ENCODE measurements at places on chromosomes 4 and X.
A peak's percentile ranks its signal among the peaks of the same experiment; 100 is the strongest.

DNA sequence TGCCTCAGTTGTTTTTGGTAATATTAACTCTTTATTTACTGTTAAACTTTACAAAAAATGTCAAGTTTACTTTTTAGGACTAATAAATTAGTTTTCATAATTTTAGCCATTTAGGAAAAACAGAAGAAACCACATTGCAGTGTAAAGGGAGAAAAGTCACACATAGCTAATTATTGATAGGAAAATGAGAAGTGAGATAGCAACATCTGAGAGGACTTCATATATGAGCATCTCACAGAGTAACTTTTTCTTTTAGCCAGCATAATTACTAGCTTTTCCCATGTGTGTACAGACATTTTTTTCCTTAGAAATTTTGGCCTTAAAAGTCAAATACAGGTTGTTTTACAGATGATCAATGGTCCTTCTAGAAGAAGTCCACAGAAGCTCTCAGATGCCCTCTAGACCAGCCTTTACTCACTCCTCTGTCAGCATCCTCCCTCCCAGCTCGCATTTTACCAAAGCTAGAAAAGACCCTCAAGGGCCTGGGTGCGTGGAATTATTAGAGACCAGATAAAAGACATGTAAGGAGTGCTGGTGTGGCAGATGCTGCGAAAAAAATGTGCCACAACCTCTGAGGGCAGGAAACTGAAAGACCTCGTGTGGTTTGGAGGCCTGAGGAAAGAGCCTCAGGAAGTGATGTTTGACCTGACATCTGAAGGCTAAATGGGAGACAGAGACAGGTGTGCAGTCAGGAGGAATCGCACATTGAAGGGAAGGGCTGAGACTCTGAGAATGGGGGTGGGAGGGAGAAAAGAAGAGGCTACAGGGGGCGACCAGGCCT is 156.9 kb downstream of the CBR4 start:
- no peaks in the 10 kb centered on the region for H3K27me3 ChIP-seq
- no peak for DNase-seq
- H3K36me3 ChIP-seq, result peaks cover 2% of the 10 kb centered on the region
- H3K4me1 ChIP-seq, result peaks cover 21% of the 10 kb centered on the region

- no peaks in the 10 kb centered on the region for H3K27me3 ChIP-seq
- H3K36me3 ChIP-seq, result no peaks in the 10 kb centered on the region
- H3K27ac ChIP-seq, result no peak overlapping the region
- no peaks in the 10 kb centered on the region for H3K4me1 ChIP-seq
- H3K4me3 ChIP-seq, result no peak overlapping the region
Measured at GRCh38 chr4:127993151-127993550, 27.9 kb downstream of the ABHD18 start.

DNA sequence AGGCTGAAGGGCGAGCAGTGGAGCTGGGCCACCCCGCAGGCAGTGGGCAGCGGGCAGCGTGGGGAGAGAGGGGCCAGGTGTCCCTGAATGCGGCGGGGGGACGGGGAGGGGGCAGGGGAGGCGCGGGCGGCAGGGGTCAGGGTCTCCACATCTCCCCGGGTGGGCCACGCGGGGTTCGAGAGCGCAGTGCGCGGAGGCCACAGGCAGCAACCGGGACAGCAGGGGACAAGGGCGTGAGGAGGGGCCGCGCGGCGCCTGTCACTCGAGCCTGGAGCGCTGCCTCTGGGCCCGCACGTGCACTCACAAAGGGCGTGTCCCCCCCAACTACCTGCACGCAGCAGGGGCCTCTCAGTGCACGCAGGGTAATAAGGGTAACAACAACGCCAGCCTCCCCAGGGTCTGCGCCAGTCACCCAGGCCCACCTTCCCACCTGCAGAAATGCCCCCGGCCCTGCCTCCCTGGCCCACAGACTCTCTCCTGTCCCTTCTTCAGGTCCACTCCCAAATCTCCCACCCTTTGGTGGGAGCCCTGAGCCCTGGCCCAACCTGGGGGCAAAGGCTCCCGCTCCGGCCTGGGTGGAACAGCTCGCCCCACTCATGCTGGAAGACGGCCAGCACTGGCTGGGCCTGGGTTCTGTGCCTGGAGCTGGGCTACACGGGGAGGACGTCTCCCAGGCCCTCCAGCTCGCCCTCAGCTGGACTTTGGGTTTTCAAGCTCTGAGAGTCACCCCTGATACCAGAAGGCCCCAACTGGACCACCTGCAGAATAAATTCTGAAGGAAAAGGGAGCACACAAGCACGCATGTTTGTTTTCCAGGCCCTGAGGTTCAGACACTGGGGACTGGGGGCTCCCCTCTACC is 53.2 kb downstream of the ZFYVE28 start:
- no peaks in the 10 kb centered on the region for H3K4me1 ChIP-seq
- peak overlapping the region; percentile 59 for H3K4me3 ChIP-seq
- no peak overlapping the region for H3K27ac ChIP-seq
- no peaks in the 10 kb centered on the region for H3K36me3 ChIP-seq

- DNase-seq, result no peak
- H3K4me1 ChIP-seq, result peaks cover 14% of the 10 kb centered on the region
- no peak overlapping the region for H3K27ac ChIP-seq
- no peaks in the 10 kb centered on the region for H3K36me3 ChIP-seq
Measured at GRCh38 chr4:143403553-143403820, 66.8 kb downstream of the GAB1 start.

- no peaks in the 10 kb centered on the region for H3K27me3 ChIP-seq
- DNase-seq, result no peak
- H3K27ac ChIP-seq, result no peak overlapping the region
- H3K4me3 ChIP-seq, result no peak overlapping the region
- H3K4me1 ChIP-seq, result no peaks in the 10 kb centered on the region
Measured at GRCh38 chr4:26478330-26478729, 12.0 kb downstream of the CCKAR start.

DNA sequence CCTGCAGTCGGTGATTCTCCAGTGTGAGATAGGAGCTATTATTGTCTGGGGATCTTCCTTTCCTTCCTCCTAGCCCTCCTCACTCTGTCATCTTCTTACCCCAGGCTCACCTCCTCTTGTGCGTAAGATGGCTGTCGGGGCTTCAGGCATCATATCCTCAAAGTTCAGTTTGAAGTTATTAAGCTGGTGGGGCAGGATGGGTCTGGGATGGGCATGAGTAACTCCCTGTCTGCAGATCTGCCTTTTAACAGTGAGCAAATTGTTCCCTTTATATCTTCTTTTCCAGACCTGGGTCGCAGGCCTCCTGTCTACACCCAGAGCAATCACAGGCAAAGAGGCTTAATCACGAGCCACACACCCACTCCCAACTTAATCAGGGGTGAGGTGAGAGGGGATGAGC is 900 bp upstream of the MTMR1 start:
- peaks cover 10% of the 10 kb centered on the region for H3K4me1 ChIP-seq
- H3K27me3 ChIP-seq, result no peaks in the 10 kb centered on the region
- H3K36me3 ChIP-seq, result no peaks in the 10 kb centered on the region
- H3K27ac ChIP-seq, result peak overlapping the region; percentile 69
- no peak overlapping the region for H3K4me3 ChIP-seq

GRCh38 chr4:81549984-81550383 is 78.3 kb upstream of the RASGEF1B start:
- no peak for DNase-seq
- no peaks in the 10 kb centered on the region for H3K27me3 ChIP-seq
- no peaks in the 10 kb centered on the region for H3K4me1 ChIP-seq
- no peak overlapping the region for H3K4me3 ChIP-seq

DNA sequence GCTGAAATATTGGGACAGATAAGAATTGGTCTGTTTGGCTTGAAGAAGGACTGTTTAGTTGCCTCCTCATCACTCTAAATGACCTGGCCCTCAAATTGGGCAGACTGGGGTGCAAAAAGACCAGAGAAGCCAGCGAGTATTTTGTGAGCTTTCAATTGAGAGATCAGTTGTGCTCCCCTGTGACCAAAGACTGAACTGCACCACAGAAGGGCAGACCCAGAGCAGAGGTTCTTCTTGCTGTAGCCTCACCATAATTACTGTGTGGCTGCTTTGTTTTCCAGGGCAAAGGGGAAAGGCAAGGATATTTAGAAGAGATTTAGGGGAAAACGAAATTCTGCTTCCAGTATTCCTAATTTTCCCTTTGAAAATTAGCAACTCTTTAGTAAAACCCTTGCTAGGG is 104.0 kb upstream of the MBNL3 start:
- no peaks in the 10 kb centered on the region for H3K4me1 ChIP-seq
- H3K27ac ChIP-seq, result no peak overlapping the region
- no peaks in the 10 kb centered on the region for H3K27me3 ChIP-seq
- no peak for DNase-seq
- no peak overlapping the region for H3K4me3 ChIP-seq

DNA sequence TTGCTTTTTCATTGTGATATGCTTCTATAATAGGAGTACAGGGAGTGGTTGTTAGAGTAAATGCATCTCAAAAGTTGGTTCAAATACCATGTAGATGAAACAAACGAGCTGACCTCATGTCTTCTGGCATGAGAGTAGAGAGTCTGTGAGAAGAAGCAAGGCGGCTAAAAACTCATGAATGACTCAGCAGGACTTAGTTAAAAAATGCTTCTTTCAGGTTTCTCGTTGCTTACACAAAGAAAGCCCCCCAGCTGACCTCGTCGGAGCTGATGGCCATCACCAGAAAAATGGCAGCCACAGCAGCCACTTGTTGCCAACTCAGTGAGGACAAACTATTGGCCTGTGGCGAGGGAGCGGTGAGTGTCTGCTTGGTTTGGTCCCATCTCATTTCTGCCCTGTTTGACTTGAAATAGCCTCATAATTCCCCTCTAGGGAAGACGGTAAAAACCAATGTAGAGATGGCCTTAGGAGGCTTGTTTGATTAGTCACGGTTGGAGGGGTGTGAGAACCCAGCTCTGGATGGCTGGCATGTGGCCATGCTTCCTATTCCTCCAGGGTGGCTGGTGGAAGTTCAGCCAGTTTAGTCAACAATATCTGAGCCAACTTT is 14.5 kb downstream of the AFP start:
- no peaks in the 10 kb centered on the region for H3K27me3 ChIP-seq
- no peak overlapping the region for H3K4me3 ChIP-seq
- H3K4me1 ChIP-seq, result peaks cover 5% of the 10 kb centered on the region
- H3K27ac ChIP-seq, result peak overlapping the region; percentile 74
- H3K36me3 ChIP-seq, result no peaks in the 10 kb centered on the region
- peak; percentile 98 for DNase-seq

DNA sequence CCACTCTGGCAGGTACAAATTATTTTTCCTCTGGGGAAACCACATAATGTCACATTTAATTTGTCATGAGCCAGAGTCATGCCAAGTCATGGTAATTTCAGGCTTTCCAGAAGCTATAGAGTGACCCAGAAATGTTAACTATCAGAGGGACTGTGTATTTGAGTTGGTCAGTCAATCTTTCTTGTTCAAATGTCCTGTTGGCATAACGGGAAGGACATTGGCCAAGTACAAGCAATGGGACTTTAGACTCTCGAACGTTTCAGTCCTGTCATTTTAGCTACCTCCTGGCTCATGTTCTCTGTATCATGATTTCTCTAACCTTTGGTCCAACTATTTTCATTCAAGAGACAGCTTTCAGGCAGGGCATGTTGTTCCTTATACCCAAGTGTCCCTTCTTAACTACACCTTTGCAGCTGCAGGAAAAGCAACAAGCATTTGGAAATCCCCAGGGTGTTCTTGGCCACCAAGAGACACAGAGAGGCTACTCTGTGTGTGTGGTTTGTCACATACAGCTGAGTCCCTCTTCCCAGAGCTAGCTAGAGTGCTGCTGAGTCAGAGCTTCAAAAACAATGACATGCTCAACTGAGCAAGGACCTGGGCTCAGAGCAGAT is 142.6 kb downstream of the EGF start:
- H3K4me1 ChIP-seq, result no peaks in the 10 kb centered on the region
- H3K4me3 ChIP-seq, result no peak overlapping the region
- H3K27ac ChIP-seq, result no peak overlapping the region
- H3K36me3 ChIP-seq, result no peaks in the 10 kb centered on the region
- no peak for DNase-seq

- DNase-seq, result no peak
- H3K36me3 ChIP-seq, result no peaks in the 10 kb centered on the region
- no peak overlapping the region for H3K4me3 ChIP-seq
- H3K27ac ChIP-seq, result no peak overlapping the region
Measured at GRCh38 chr4:136818811-136819330, 713.4 kb downstream of the PCDH18 start.

- DNase-seq, result peak; percentile 24
- H3K4me3 ChIP-seq, result no peak overlapping the region
- H3K27ac ChIP-seq, result no peak overlapping the region
Measured at GRCh38 chr4:126405369-126405982, 1090.7 kb downstream of the FAT4 start.

- H3K4me3 ChIP-seq, result no peak overlapping the region
- no peaks in the 10 kb centered on the region for H3K36me3 ChIP-seq
- H3K4me1 ChIP-seq, result no peaks in the 10 kb centered on the region
- no peak for DNase-seq
Measured at GRCh38 chrX:6223516-6223915, 5.2 kb downstream of the NLGN4X start.

DNA sequence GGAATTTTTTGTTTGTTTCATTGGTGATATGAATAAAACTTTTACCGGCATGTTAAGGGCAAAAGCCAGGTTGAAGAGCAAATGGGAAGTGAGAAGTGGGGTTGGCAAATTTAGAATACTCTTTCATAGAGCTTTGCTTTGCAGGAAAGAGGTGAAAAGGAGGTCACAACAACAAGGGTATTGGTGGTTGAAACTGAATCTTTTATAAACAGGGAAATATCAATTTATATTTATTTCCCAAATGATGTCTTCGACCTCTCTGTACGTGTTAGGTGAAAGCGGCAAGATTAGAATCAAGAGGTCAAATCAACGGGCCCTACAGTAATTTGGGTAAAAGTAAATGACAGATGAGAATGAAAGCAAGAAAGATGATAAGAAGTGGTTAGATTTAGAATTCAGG is 3.4 kb downstream of the SMR3A start:
- no peaks in the 10 kb centered on the region for H3K36me3 ChIP-seq
- H3K27me3 ChIP-seq, result no peaks in the 10 kb centered on the region
- DNase-seq, result no peak
- no peaks in the 10 kb centered on the region for H3K4me1 ChIP-seq
- H3K4me3 ChIP-seq, result no peak overlapping the region

Data from fibroblast of lung (primary cell).